ENCODE measurements at places on chromosomes 4 and X.
A peak's percentile ranks its signal among the peaks of the same experiment; 100 is the strongest.

- DNase-seq, result no peak
Observed at GRCh38 chrX:39840133-39840532, 257.6 kb downstream of the BCOR start.

DNA sequence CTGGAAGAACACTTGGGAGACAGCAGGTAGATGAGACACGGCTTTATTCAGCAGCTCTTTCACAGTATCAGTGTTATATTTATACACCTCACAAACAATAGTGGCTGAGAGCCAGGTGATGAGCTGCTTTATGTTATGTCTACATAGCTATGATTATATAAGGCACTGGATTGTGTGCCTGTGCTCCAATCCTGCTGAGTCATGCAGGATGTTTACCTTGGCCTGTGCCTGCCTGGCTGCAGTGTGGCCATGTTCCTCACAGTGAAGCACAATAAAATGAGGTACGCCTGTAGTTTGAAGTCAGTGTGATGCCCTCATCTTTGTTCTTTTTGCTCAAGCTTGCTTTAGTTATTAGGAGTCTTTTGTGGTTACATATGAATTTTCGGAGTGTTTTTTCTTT is 31.3 kb downstream of the CXCL13 start:
- DNase-seq, result no peak

DNA sequence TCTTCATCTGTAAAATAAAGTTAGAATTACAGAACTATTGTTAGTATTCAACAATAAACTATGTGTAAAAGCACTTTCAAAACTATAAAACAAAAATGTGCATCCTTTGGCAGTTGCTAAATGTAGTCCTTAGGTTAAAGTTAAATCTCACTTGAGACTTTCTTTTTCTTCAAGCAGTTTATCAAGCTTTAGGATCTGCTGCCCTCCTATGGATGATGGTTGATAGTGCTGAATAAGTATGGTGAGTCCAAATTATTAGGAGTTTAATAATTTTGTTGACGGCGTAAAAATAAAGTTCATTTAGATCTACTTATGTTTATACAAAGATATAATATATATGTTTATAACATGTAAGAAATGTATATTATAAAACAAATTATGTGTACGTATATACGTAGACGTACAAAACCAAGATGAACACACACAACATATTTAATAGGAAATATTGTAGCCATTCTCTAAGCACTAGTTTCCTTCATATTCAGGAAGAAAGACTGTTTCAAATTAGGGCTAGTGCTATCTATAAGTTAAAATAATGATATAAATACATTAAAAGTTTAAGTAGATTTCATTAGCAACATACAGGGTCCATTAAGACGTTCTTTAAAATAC is 22.3 kb downstream of the UGT2A2 start:
- DNase-seq, result no peak

GRCh38 chrX:9902656-9903055 is 64.5 kb upstream of the CLDN34 start:
- DNase-seq, result no peak

DNA sequence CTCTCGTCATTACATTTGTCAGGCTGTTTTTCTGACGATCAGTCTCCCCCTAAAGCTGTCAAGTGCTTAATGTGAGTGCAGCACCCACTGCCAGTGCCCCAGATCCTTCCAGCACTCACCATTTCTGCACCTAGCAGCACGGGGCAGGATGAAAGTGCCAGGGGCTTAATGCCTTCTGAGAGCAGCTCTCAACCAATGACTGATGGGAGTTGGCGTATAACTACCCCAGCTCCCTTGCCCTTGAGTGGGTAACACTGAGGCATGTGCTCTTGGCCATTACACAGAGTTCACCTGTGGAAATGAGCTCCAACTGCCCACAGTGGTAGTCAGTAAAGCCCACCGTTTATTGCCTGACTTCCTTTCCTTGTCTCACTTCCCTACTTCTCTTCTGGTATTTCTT is 226.2 kb upstream of the BCOR start:
- no peak for DNase-seq

DNA sequence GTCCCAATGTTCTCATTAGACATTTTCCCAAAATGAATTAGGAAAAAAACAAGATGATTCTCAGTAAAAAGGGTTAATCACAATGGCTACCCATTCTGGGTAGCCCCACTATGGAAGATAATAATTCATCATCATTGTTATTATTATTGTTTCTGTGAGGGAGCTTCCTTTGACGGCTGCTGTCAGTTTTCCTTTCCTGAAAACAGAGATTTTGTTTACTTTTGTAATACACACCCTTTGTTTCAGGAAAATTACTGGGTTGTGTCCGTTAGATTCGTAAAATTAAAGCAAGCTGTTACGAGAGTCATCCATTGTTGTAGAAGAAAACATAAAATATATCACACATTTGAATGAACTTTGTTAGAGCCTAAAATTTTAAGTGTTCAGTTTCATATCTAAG is 192.9 kb upstream of the ANKRD50 start:
- no peak for DNase-seq

GRCh38 chr4:79445371-79445781 is 37.3 kb upstream of the GK2 start:
- DNase-seq, result no peak

DNA sequence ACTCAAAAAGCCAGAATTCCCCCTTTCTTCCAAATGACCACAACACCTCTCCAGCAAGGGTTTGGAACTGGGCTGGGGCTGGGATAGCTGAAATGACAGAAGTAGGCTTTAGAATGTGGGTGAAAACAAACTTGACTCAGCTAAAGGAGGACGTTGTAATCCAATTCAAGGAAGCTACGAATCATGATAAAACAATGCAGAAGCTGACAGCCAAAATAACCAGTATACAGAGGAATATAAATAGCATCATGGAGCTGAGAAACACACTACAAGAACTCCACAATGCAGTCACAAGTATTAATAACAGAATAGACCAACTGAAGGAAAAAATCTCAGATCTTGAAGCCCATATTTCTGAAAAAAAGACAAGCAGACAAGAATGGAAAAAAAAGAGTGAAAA is 95.8 kb upstream of the TET2 start:
- no peak for DNase-seq

DNA sequence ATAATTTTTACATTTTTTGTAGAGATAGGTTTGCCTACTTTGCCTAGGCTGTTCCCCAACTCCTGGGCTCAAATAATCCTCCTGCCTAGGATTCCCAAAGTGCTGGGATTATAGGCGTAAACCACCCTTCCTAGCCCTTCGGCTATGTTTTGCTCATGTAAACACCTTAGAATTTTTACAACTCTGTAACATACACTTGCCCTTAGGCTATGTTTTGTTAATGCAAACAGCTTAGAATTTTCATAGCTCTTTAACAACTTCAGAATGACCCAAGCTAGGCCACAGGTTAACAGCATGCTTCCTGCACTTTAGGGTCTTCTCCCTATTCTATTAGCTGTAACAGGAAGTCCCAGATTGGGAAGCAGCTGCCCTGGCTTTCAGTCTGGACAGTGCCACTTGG is 24.2 kb downstream of the KLHL15 start:
- DNase-seq, result no peak

GRCh38 chr4:54539500-54540029 is 118.2 kb upstream of the KIT start:
- no peak for DNase-seq

- DNase-seq, result no peak
Observed at GRCh38 chr4:153651587-153651986, 32.5 kb upstream of the TLR2 start.

GRCh38 chrX:125203737-125204578 is 115.7 kb upstream of the TEX13C start:
- DNase-seq, result no peak

DNA sequence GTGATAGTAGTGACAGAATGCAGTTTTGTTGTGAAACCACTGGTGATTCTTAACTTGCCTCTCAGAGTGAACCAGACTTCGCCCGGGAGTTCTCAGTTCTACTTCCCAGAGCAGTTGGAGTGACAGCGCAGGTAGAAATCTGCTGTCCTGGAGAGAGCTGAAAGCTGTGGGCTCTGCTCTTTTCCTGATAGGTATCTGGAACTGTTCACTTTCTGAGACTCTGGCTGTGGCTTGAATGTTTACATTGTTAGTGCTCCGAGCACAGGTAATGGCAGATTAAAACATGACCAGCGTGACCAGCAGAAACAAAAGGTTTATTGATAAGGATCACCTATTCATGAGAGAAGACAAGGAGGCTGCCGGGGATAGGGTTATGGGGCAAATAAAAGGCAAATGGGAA is 360.7 kb downstream of the BMPR1B start:
- DNase-seq, result no peak

GRCh38 chr4:21377046-21377445 is 571.5 kb downstream of the KCNIP4 start:
- no peak for DNase-seq

DNA sequence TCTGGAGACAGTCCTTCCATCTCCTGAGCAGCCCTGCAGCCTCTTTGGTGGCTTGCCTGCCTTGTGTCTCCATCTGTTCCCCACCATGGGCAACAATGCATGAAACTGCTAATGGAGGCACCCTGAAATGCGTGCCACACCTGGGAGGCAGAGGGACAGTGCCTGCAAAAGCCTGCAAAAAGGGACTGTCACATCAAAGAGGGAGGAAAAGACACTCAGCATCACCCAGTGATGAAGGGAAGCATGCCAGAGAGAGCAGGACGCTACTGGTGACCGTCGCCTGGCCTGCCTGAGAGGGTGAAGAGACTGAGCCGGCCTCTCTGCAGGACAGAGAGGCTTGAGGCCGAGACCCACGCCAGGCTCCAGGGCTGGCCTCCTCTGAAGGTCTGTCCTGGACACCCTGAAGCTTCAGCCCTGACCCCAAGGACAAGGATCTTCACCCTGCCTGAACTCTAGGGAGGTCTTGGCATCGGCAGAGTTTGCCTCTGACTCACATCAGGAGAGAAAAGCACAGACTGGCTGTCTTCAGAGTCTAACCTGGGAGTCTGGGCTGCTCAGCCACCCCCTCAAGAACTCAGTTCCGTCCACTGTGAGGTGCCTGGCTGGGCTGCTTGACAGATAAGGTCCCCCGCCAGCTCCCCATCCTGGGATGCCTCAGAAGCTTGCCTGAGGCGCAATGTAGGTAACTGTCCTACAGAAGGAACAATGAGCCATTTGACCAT is 8.1 kb downstream of the ACSL1 start:
- no peak for DNase-seq

GRCh38 chrX:119190831-119191230 is 45.3 kb upstream of the PGRMC1 start:
- no peak for DNase-seq

DNA sequence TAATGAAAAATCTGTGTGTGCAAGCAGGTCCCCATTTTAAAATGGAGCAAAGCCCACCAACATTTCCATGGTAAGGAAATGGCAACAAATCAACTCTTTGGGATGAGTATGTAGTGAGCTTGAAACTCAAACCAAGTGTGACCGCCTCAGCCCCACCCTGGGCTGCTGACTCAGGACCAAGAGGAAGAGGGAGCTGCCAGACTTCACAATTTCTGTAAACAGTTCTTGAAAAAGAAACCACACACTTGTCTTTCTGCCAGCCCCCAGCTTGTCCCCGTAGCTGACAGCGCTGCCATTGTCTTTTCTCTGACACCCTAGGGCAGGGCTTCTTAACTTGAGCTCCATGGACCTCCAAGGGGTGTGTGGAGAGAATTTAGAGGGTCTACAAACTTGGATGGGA is 10.3 kb downstream of the RTL5 start:
- DNase-seq, result no peak

GRCh38 chr4:84362896-84363655 is 136.0 kb downstream of the NKX6-1 start:
- DNase-seq, result no peak

DNA sequence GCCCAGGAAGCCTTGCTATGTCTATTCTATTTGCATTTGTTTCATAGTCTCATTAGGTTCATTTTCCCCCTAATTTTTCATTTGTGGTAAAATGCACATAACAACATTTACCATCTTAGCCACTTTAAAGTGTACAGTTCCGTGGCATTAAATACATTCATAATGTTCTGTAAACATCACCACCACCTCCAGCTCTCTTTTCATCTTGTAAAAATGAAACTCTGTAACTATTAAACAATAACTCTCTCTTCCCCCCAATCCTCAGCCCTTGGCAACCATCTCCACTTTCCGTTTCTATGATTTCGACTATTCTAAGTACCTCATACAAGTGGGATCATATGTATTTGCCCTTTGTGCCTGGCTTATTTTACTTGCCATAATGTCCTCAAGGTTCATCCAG is 19.9 kb downstream of the ARHGEF38 start:
- DNase-seq, result no peak

DNA sequence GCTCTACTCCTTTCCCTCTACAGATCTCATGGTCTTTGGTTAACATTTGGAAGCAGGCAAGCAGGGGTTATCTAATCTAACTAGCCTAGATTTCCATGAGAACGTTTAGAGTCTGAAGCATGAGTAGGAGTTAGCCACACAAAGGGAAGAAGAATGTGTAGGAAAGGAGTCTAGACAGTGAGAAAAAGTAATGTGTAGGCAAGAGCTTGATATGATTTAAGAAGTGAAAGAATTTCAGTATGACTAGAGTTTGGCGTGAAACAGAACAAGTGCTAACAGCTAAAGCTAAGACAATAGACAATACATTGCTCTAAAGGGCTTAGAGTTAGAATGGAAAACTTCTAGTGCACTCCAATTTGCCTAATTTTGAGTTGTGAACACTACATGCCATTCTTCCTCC is 10.8 kb downstream of the CXCL8 start:
- no peak for DNase-seq

GRCh38 chrX:112642349-112642748 is 37.4 kb downstream of the LHFPL1 start:
- no peak for DNase-seq

GRCh38 chrX:120568035-120568434 is 7.3 kb upstream of the CUL4B start:
- DNase-seq, result no peak

DNA sequence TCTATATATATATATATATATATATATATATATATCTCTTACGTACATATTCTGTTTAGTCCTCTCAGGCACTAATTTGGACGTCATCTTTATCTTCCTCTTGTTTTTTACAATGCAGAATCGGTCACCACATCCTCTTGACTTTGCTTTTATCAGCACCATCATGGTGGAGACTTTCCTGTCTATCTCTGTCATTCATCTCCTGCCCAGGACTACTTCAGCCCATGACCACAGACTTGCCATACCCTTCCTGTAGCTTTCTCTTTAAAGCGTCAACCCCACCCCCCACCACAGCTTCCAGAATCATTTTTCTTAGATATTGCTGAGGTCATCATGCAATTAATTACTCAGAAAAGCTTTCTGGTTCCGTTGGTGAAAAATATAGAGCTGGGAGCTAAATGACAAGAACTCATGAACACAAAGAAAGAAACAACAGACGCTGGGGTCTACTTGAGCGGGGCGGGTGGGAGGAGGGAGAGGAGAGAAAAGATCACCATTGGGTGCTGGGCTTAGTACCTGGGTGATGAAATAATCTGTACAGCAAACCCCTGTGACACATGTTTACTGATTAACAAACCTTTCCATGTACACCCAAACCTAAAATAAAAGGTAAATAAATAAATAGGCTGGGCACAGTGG is 30.5 kb upstream of the PRKX start:
- peak; percentile 2 for DNase-seq

DNA sequence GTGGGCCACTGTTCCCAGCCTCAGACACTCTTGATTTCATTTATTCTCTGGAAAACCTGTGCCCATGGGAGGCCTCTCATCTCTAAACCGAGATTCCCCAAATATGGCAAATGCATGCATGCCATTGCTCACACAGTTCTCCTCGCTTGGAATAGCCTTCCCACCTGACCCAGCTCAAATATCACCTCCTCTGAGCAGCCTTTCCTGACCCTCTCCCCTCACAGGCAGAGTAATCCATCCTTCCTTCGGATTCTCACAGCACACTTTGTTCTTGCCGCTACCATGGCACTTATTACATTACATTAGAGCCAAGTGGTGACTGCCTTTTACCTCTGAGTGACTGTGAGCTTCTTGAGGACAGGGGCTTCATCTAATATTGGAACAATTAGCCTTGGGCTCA is 209.5 kb downstream of the HS6ST2 start:
- no peak for DNase-seq
